ENCODE measurements at places on chromosomes 4 and X. TPM values are rescaled to one million over a fixed set of nuclear protein-coding genes. Genes with fewer than 3 reads are reported as not detected.

The STATH gene
- polyA plus RNA-seq: not detected

The SPINK2 gene
- 10.8 TPM for polyA plus RNA-seq

The NLGN4X gene
- polyA plus RNA-seq: not detected

The ETDA gene
- not detected for polyA plus RNA-seq

The ATOH1 gene
- not detected for polyA plus RNA-seq

The MAGEA1 gene
- polyA plus RNA-seq: not detected

The CEP135 gene
- polyA plus RNA-seq: 9.3 TPM

The HELT gene
- not detected for polyA plus RNA-seq

The RASGEF1B gene
- polyA plus RNA-seq: 2.4 TPM

The FAT4 gene
- polyA plus RNA-seq: not detected

The N4BP2 gene
- 6.3 TPM for polyA plus RNA-seq

The GYG2 gene
- polyA plus RNA-seq: not detected

The CYBB gene
- 1.2 TPM for polyA plus RNA-seq

The SLC7A11 gene
- not detected for polyA plus RNA-seq

The RNF128 gene
- polyA plus RNA-seq: not detected

The SPATA18 gene
- polyA plus RNA-seq: not detected

The MAGED4B gene
- polyA plus RNA-seq: 2.9 TPM

The PCSK1N gene
- polyA plus RNA-seq: 9.2 TPM

The NEIL3 gene
- 0.39 TPM for polyA plus RNA-seq

The SUPT20HL2 gene
- not detected for polyA plus RNA-seq

The FAM47E gene
- polyA plus RNA-seq: 0.57 TPM

The PROM1 gene
- not detected for polyA plus RNA-seq

The RAP2C gene
- 19.9 TPM for polyA plus RNA-seq

The IBSP gene
- polyA plus RNA-seq: not detected

The GAGE2A gene
- polyA plus RNA-seq: not detected

The F8 gene
- 7.3 TPM for polyA plus RNA-seq

The CCDC110 gene
- polyA plus RNA-seq: not detected

The TMEM271 gene
- not detected for polyA plus RNA-seq

The BGN gene
- not detected for polyA plus RNA-seq

The RAI2 gene
- polyA plus RNA-seq: 0.43 TPM

The GPRIN3 gene
- 12.4 TPM for polyA plus RNA-seq

The NLRP2B gene
- polyA plus RNA-seq: not detected

The TMEM184C gene
- polyA plus RNA-seq: 21.4 TPM

The NWD2 gene
- not detected for polyA plus RNA-seq

The SMR3B gene
- not detected for polyA plus RNA-seq

The CPLX1 gene
- 0.16 TPM for polyA plus RNA-seq

The NR3C2 gene
- 3.2 TPM for polyA plus RNA-seq

The SYTL4 gene
- polyA plus RNA-seq: not detected

The PCDH11X gene
- polyA plus RNA-seq: not detected

The PRDM8 gene
- 2.0 TPM for polyA plus RNA-seq

The TLL1 gene
- not detected for polyA plus RNA-seq

The PGAM4 gene
- polyA plus RNA-seq: not detected

The GABRG1 gene
- not detected for polyA plus RNA-seq

The BTK gene
- polyA plus RNA-seq: 0.11 TPM

The CD40LG gene
- 25.0 TPM for polyA plus RNA-seq

The MAGED4 gene
- not detected for polyA plus RNA-seq
